SJCRH30 (cell line): ENCODE measurements at places on chromosomes 3 and 15. TPM values are rescaled to one million over a fixed set of nuclear protein-coding genes. Genes with fewer than 3 reads are reported as not detected.

DNA sequence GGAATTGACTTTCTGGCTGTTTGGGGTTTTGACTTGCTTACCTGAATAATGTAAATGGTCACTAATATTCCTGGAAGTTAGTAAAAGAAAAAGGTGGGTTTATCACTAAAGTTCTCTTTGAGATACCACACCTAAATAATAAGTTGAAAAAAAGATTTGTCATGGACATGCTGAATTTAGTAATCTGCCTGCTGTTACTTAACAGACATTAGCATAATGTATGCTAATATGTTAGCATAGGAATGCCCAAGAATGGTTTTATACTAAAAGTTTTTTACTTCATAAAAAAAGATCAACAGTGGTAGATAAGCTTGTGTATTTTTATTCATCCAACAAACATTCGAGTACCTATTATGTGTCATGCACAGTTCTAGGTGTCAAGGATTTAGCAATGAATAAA lies 36.5 kb downstream of the GMPS start:
- no peaks in the 10 kb centered on the region for H3K27me3 ChIP-seq
- H3K27ac ChIP-seq = no peak overlapping the region
- no peak for DNase-seq
- H3K4me1 ChIP-seq = no peaks in the 10 kb centered on the region
- H3K36me3 ChIP-seq = peaks cover 62% of the 10 kb centered on the region

- H3K36me3 ChIP-seq = no peaks in the 10 kb centered on the region
- no peak for DNase-seq
- H3K4me3 ChIP-seq = no peak overlapping the region
- H3K27me3 ChIP-seq = no peaks in the 10 kb centered on the region
- H3K4me1 ChIP-seq = 0 out of 2 replicates have a peak, but pooled peaks cover 8% of the 10 kb centered on the region
Observed at GRCh38 chr3:46670891-46671427, 22.5 kb downstream of the ALS2CL start.

The SNX22 gene
- total RNA-seq = 1.5 and 1.6 TPM in 2 replicates

DNA sequence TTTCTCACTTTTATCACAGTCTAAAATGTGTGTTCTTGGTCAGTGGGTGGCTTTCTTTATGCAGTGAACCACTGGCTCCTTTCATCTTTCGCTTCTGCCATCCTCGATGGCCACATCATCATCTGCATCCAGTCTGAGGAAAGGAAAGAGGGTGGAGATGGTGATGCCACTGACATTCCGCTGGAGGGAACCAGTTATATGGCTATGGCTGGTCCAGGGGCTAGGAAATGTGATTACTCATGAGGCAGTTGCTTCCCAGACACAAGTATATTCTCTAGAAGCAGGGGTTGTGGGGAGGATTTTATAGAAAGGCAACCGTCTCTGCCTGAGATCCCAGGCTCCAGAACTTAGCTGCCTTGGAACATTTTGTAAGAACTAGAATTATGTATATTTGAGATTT lies 246.7 kb upstream of the AZI2 start:
- peaks cover 8% of the 10 kb centered on the region for H3K4me1 ChIP-seq
- H3K36me3 ChIP-seq = no peaks in the 10 kb centered on the region
- H3K4me3 ChIP-seq = no peak overlapping the region
- H3K27ac ChIP-seq = no peak overlapping the region
- no peaks in the 10 kb centered on the region for H3K27me3 ChIP-seq

- peaks cover 6% of the 10 kb centered on the region; the same call in 1 of the 2 replicates for H3K27me3 ChIP-seq
- no peak for DNase-seq
- H3K4me1 ChIP-seq = no peaks in the 10 kb centered on the region
Observed at GRCh38 chr15:74725845-74726773, 781 bp upstream of the CYP1A1 start.

The PPP1R14D gene
- not detected in 2 replicates for total RNA-seq

GRCh38 chr15:76912430-76912829 lies 7.3 kb upstream of the SCAPER start:
- H3K27me3 ChIP-seq = 0 out of 2 replicates have a peak, but pooled peaks cover 4% of the 10 kb centered on the region
- DNase-seq = no peak
- H3K4me1 ChIP-seq = no peaks in the 10 kb centered on the region
